ENCODE measurements at places on chromosomes 2 and 18.

DNA sequence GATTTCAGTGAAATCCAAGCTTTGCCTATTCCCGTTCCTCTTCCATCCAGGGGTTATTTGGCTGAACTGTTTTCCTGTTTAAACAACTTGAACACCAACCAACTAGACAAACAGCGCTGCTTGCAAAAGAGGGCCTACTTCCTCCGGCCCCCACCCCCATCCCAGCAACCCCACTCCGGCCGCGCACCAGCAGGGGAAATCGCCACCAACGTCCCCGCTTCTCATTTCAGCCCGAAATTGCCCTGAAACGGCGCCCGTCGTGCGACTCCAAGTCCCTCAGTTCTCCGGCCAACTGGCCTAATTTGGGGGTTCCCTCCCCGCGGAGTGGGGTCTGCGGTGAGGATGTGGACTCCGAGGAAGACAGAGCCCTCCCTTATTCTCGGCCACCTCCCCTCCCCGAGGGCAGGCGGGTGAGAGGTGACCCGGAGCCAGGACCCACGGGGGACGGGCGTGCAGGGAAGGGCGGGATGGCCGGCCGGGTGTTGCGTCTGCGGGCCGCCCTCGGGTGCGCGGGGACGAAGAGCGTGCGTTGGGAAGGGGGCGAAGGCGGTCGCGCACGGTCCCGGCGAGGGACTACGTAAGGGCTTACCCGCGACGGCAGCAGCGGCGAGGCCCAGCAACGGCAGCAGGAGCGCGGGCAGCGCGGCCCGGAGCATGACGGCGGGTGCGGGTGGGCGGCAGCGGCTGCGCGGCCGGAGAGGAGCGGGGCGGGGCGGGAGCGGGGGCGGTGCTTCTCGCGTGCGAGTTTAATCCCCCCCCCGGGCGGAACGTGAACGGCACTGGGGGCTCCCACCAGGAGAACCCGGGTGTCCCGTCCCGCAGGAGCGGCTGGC is at the start of gene CD302:
CD302 (minus strand) TSS at position 666 of the 833 bp plus-strand sequence; CDS start at position 656, 10 bp downstream.
- peak; percentile 9 for DNase-seq

- no peak for DNase-seq
Observed at GRCh38 chr2:219455581-219455980, 20.9 kb downstream of the SPEG start.

DNA sequence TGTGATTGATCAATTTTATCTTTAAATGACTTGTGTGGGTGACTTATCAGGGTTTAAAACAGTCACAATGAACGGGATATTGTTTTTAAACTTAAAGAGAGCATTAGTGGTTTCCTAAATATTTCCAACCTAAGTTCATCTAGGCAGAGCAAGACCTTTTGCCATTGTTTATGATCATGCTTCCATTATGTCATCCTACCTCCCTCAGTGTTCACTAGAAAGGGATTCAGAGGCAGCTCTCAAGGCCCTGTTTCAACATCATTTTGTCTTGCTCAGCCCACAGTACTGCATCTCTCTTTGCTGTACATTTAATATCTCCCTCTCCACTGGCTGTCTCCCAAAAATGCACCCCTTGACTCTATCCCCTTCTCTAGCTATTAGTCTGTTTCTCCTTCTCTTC is 21.5 kb upstream of the PELI1 start:
- DNase-seq, result no peak

GRCh38 chr18:48191494-48191893 is 217.7 kb downstream of the ZBTB7C start:
- DNase-seq, result no peak

- DNase-seq, result no peak
Observed at GRCh38 chr2:103010306-103010705, 248.5 kb downstream of the TMEM182 start.

GRCh38 chr2:179022685-179023084 is 27.3 kb downstream of the CCDC141 start:
- DNase-seq, result no peak

All from activated CD8-positive, alpha-beta memory T cell treated with anti-CD3 and anti-CD28 coated beads for 48 hours (primary cell).